IMR-90 (cell line): ENCODE measurements at places on chromosomes 6 and 20. TPM values are rescaled to one million over a fixed set of nuclear protein-coding genes. Genes with fewer than 3 reads are reported as not detected.

The SMLR1 gene
- not detected in 2 replicates for total RNA-seq

The HNF4A gene
- total RNA-seq: not detected in 2 replicates

The FAM184A gene
- not detected in 2 replicates for total RNA-seq

The ULBP1 gene
- total RNA-seq: 0.18 and 0.56 TPM in 2 replicates

The POPDC3 gene
- total RNA-seq: 25.8 and 29.4 TPM in 2 replicates

The SPINT3 gene
- not detected in 2 replicates for total RNA-seq

The OOEP gene
- not detected in 2 replicates for total RNA-seq

The ZSCAN9 gene
- 16.9 and 17.7 TPM in 2 replicates for total RNA-seq

The MAS1 gene
- not detected in 2 replicates for total RNA-seq

The C6orf118 gene
- not detected in 2 replicates for total RNA-seq

The NECAB3 gene
- 8.6 and 10.0 TPM in 2 replicates for total RNA-seq

The COL12A1 gene
- total RNA-seq: 452 and 502 TPM in 2 replicates

The KCNB1 gene
- total RNA-seq: not detected in 2 replicates

The LIME1 gene
- 0.28 and 0.36 TPM in 2 replicates for total RNA-seq

The COL21A1 gene
- total RNA-seq: not detected in 2 replicates

The KIF25 gene
- not detected in 2 replicates for total RNA-seq

The EPPIN gene
- not detected in 2 replicates for total RNA-seq

The TMEM242 gene
- total RNA-seq: 2.3 and 4.2 TPM in 2 replicates

The XKR7 gene
- not detected in 2 replicates for total RNA-seq

The LTV1 gene
- 11.1 and 26.1 TPM in 2 replicates for total RNA-seq

The RBM38 gene
- 5.2 and 6.9 TPM in 2 replicates for total RNA-seq

The PNLDC1 gene
- not detected in 2 replicates for total RNA-seq

The HLA-DQA1 gene
- total RNA-seq: not detected in 2 replicates

The GPX5 gene
- not detected in 2 replicates for total RNA-seq

The SPATS1 gene
- not detected in 2 replicates for total RNA-seq

The UTRN gene
- total RNA-seq: 83.5 and 91.4 TPM in 2 replicates

The EFCAB8 gene
- not detected in 2 replicates for total RNA-seq

The JPH2 gene
- total RNA-seq: 0.54 and 0.83 TPM in 2 replicates
